Epithelial cell of proximal tubule (primary cell): ENCODE measurements at places on chromosomes 7 and 10.

GRCh38 chr10:126227762-126228134 lies 160.5 kb downstream of the ADAM12 start:
- no peak for DNase-seq

GRCh38 chr10:129498680-129499079 lies 31.6 kb downstream of the MGMT start:
- DNase-seq = no peak

DNA sequence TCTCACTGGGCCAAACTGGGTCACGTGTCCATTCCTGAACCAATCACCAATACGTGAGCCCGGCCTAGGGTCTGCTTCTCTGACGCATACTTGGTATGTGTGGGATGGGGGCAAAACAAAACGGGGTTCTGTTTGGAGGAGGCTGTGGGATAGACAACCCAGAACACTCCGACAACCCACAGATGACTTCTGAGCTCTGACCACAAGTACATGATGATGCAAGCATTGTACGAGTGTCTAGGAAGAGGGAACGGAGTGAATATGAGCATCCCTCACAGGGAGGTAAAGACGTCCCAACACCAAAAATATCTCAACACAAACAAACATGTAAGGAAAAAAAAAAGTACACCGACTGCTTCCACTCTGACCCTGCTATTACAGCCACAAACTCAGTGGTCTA lies 5.6 kb downstream of the DAGLB start:
- no peak for DNase-seq

GRCh38 chr7:108650467-108650866 lies 80.8 kb downstream of the DNAJB9 start:
- no peak for DNase-seq

DNA sequence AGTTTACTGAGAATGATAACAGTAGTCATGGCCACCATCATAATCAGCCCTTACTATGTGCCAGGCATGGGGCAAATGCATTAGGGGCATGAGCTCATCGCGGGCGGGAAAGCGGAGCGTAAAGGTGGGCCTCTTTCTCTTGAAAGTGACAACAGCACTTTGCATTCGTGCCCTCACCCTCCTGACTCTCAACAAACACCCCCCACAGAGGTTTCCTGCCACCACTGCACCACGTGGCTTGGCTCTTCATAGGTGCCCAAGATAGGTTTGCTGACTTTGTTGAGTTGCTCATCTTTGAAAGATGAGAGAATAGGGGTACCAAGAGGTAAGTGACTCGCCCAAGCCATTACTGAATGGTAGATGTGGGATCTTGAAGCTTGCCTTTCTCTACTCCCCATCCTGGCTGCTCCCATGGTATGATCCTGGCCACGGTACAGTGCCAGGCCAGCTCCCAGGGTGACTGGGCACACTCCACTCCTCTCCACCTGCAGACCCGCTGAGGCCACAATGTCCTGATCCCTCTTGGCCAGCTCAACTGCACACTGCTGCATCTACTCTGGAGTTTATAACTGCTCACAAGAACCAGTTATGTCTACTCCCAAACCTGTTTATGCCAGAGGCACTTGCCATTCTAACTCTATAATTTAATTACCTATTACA lies 26.0 kb downstream of the SLIT1 start:
- DNase-seq = no peak

- DNase-seq = no peak
Observed at GRCh38 chr10:76453997-76454396, 1022.6 kb downstream of the LRMDA start.

DNA sequence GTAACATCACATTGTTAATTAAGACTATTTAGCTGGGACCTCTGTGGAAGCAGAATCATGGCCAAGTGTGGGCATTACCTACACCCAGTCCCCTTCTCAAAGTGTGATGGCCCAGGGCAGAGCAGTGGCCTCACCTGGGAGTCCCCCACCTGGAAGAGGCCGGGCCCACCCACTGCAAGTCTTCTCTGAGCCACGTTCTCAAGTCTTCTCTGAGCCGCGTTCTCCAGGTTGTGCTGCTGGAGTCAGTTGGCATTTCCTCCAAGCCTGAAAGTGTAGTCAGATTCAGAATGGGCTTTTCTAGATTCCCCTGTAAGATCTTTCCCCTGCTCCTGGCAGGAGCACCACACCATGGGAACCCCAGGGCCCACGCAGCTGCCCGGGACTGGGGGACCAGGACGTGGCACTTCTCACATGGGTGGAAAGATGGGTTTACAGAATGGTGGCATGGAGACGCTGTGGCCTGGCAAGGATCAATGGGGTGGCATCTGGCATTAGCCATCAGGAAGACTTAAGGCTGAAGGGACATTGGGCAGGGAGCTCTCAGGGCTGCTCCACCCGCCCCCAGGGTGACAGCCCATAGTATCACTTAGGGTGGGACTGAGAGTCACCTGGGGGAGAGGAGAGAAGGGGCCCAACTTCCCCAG lies 68.0 kb downstream of the MKI67 start:
- DNase-seq = no peak

DNA sequence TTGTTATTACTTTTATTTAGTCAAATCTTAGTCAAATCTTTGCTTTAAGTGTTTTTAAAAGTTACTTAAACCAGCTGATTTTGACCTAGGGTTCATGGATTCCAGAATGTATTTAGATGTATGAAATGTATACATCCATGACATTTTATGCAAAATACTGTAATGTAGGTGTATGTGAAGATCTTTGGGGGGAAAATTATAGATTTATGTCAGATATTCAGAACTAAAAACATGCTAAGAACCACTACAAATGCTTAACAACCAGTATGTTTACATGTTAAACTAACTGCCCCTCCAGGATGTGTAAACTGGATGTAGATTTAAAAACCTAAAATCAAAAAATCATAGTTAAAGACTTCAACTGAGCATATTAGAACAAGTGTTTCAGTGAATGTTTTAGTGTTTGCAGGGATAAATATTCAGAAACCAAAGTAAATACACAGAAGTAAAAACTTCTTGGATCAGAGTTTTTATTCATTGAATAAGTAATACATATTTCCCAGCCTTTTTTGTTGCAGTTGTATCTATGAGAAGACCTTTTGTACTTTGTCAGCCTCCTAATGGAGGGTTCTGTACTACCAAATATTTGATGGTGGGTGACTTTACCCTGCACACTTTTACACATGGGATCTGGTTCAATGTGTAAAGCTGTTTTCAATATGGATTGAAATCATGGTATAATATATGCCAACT lies 3.9 kb downstream of the CPED1 start:
- DNase-seq = no peak

DNA sequence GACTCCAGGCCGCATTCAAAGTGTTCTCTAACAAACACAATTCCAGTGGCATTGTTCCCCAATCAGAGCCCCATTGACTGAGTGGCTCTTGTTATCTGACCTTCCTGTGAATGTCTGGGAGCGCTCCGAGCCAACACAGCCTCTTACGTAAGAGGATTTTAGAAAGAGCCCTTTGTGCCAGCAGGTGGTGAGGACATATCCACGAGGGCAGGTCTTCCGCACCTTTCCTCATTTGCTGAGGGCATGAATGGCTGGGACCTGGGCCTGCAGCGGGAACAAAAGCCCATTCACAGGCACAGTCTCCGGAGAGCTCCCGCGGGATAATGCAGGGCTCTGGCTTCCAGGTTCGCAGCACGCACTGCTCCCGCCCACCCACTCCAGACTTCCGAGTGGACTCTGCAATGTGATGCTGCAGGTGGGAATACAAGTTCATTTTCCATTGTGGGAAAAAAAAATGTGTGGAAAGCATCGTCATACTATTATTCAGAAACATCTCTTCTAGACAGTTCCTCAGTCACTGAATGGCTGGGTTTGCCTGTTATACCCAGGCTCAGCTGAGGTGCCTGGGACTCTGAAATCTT lies 295.0 kb upstream of the IGFBP3 start:
- DNase-seq = no peak

GRCh38 chr10:128914681-128915080 lies 552.4 kb upstream of the MGMT start:
- DNase-seq = no peak

DNA sequence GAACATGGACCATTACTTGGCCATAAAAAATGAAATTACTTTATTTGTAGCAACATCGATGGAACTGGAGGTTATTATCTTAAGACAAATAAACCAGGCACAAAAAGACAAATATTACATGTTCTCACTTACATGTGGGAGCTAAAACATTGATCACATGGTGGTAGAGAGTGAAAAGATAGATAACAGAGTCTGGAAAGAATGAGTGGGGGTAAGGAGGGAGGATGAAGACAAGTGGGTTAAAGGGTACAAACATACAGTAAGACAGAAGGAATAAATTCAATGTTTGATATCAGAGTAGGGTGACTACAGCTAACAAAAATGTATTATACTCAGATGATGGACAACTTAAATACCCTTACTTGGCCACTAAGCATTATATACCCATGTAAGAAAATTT lies 100.0 kb upstream of the WNT16 start:
- DNase-seq = no peak

GRCh38 chr7:148447221-148447849 lies 143.2 kb upstream of the C7orf33 start:
- DNase-seq = no peak

DNA sequence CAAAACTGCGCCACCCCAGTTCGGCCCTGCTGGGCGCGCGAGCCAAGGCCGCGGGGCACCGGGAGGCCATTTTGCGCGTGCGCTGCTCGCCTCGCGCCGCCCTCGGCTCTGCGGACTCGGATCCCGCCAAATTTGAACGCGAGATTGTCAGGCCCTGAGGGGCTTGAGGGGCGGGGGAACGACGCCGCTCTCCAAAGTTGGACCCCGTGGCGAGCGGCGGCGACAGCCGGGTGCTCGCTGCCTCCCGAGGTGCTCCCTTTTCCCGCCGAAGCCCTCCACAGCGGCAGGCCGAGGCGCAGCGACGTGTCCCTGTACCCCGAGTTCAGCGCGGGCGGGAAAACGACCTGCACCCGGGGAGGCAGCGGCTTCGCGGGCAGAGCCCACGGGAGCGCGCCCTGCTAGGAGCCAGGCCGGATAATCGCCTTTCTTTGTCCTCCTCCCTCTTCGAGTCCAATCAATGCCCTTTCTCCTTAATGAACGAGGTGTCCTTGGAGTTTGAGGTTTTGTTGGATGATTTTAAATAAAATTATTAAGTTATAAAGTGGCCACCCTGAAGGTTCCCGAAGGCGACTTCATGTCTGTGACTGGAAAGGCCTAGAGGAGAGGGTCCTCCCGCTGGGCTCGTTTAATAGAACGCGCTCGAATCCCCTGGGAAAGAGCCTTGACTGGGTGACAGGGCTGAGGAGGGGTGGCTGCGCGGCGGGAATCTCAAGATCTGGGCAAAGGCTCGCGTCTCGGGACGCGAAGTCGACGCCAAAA lies 10.7 kb upstream of the SPAG6 start:
- no peak for DNase-seq

DNA sequence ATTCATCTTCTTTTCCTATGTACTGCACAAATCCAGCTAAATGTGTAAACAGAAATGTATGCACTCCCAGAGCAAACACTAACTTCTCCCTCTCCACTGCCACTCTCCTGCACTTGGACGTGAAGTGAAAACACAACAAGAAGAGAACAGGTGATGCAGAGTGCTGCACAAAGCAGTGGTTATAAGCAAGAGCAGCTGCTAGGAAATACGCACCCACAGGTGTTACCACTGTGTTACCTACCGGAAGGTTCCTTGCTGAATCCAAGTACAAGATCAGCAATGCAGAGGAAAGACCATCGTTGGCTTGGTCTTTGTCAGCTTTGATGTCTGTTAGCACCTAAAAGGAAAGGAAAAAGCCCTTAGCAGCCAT lies 54.6 kb upstream of the NCAPG2 start:
- no peak for DNase-seq

DNA sequence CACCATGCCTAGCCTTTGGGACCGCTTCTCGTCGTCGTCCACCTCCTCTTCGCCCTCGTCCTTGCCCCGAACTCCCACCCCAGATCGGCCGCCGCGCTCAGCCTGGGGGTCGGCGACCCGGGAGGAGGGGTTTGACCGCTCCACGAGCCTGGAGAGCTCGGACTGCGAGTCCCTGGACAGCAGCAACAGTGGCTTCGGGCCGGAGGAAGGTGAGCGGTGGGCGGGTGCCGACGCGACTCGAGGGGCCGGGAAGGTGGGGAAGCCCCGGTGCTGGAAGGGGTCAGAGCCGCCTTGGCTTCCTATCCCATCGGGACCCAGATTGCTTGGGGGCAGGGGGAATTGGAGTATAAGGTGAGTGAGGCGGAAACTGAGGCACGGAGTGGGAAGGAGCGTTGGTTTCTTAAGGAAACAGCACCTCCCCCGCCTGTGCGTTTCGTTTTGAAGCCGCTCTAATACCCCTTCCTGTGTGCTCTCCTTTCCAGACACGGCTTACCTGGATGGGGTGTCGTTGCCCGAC lies 547 bp downstream of the DDIT4 start:
- DNase-seq = no peak

- no peak for DNase-seq
Observed at GRCh38 chr7:5689118-5689517, 92.3 kb downstream of the RNF216 start.

DNA sequence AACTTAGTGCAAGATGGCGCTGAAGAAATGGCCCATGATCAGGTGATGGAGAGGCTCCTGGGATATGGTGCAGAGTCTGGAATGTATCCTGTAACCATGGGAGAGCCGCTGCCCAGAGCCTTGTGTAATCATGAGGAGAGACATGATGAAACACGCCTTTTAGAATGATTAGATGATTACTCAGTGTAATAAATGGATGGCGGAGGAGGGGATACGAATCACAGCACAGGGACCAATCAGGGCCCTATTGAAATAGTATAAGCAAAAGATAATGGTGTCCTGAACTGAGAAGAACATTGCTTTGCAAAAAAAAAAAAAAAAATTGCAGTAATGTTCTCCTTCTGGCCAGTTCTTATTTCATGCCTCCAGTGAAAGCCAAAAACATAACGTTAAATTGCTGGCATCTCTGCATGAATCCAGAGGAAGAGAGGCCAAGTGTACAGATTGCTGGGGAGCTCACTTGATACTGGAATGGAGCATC lies 668.5 kb upstream of the AUTS2 start:
- DNase-seq = no peak

GRCh38 chr7:31146538-31146937 lies 94.4 kb downstream of the ADCYAP1R1 start:
- DNase-seq = no peak

GRCh38 chr7:3029138-3029537 lies 14.5 kb downstream of the CARD11 start:
- DNase-seq = no peak

GRCh38 chr7:100555701-100556100 lies 16.7 kb downstream of the AGFG2 start:
- DNase-seq = no peak

GRCh38 chr7:133461421-133461820 lies 208.5 kb downstream of the EXOC4 start:
- DNase-seq = no peak

- no peak for DNase-seq
Observed at GRCh38 chr10:47060356-47060755, 149.1 kb downstream of the PTPN20 start.

DNA sequence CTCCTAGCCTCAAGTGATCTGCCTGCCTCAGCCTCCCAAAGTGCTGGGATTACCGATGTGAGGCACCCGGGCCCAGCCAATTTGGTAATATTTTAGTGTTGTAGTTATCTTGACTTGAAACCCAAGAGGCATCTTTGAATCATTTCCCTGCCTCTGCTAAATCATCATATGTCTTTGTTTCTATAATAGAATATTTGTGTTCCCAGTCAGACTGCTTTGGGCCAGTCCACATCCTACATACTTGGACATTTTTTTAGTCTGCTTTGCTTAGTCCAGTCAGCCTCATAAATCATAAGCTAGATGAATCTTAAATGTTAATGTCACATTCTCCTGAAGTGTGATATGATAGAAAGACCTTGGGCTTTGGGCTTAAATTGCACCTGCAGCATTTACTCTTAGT lies 5.9 kb downstream of the STAM start:
- DNase-seq = no peak
